Melanocyte of skin (primary cell): ENCODE measurements at places on chromosomes 13 and 19. TPM values are rescaled to one million over a fixed set of nuclear protein-coding genes. Genes with fewer than 3 reads are reported as not detected.

GRK1 gene
- total RNA-seq, result under 0.01 TPM in 1 of 2 replicates, not detected in the other

CA11 gene
- total RNA-seq, result 0.67 and 1.7 TPM in 2 replicates

ZSWIM9 gene
- total RNA-seq, result 2.5 and 2.8 TPM in 2 replicates

RNF225 gene
- total RNA-seq, result not detected in 2 replicates

MYH14 gene
- total RNA-seq, result 0.46 and 1.00 TPM in 2 replicates

ZNF560 gene
- 0.15 and 1.7 TPM in 2 replicates for total RNA-seq

CEACAM3 gene
- total RNA-seq, result not detected in 2 replicates

PNMA8B gene
- 0.31 and 0.67 TPM in 2 replicates for total RNA-seq

FGF14 gene
- total RNA-seq, result 0.33 and 0.46 TPM in 2 replicates

ZNF540 gene
- total RNA-seq, result 0.33 and 1.1 TPM in 2 replicates

LILRB1 gene
- total RNA-seq, result not detected in 2 replicates

LRRC63 gene
- 0.77 and 1.00 TPM in 2 replicates for total RNA-seq

HOMER3 gene
- 39.6 and 64.0 TPM in 2 replicates for total RNA-seq

PLIN4 gene
- total RNA-seq, result under 0.01 TPM in 1 of 2 replicates, not detected in the other

GZMM gene
- total RNA-seq, result not detected in 2 replicates

TNFRSF19 gene
- 74.3 and 110 TPM in 2 replicates for total RNA-seq

SULT2A1 gene
- total RNA-seq, result not detected in 2 replicates

CD177 gene
- not detected in 2 replicates for total RNA-seq

DCT gene
- total RNA-seq, result 1,297 and 2,247 TPM in 2 replicates

IQCN gene
- total RNA-seq, result 1.5 and 2.8 TPM in 2 replicates

UBE2S gene
- total RNA-seq, result 380 and 520 TPM in 2 replicates

FGF21 gene
- total RNA-seq, result not detected in 2 replicates

SIGLECL1 gene
- total RNA-seq, result not detected in 2 replicates
